ENCODE measurements at places on chromosomes 6 and 20.

GRCh38 chr6:127725821-127726220 lies 148.8 kb downstream of the C6orf58 start:
- no peak for DNase-seq

- DNase-seq: no peak
These were observed 8.0 kb downstream of the NKX2-4 start for GRCh38 chr20:21389368-21389767.

DNA sequence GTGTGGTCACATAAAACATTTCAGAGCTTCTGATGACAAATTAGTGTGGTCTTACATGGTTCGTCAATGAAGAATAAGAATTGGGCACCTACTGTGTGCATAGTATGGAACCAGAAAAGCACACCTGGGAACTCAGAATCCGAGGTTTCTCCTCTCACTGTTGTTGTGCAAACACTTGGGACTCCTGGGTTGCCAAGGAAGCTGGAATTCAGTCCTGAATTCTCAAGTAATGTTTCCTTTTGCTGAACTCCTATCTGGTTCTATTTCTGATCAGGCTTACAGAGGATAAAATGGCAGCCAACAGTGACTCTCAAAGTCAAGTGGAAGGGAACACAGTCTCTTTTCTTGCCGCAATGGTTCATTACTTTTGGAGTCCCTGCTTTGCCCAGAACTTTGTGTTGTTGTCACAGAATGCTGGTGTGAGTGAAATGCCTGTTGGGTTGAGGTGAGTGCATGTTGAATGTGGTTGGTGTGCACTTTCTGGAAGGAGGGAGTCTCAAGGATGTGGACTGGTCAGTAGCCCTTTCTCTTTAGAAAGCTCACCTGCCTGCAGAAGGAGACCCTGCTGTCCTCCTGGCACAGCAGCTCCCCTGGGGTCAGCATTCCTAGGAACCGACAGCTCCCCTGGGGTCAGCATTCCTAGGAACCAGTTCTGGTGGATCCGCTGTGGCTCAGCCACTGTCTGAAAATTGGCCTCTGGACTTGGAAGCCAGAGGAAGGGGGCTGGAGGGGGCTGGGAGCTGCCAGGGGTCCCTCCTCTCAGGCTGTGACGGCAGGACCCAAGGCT lies 1.4 kb downstream of the UNC93A start:
- DNase-seq: no peak

DNA sequence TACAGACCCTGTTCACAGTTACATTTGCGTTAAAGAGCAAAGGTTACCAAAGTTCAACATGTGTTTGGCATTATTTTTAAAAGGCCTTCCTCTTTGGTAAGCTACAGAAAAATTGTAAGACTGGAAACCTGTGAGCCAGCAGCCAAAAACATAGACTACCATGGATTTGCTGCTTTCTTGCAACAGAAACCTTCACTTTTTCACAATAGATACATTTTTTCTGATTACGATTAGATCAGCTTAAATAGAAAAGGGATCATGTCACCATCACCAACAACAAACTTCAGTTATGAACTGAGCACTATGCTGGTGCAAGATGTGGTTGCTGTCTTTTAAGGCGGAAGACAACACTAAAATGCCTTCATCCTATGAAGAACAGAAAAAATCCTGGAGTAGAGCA lies 112.3 kb upstream of the MARCKS start:
- DNase-seq: no peak

DNA sequence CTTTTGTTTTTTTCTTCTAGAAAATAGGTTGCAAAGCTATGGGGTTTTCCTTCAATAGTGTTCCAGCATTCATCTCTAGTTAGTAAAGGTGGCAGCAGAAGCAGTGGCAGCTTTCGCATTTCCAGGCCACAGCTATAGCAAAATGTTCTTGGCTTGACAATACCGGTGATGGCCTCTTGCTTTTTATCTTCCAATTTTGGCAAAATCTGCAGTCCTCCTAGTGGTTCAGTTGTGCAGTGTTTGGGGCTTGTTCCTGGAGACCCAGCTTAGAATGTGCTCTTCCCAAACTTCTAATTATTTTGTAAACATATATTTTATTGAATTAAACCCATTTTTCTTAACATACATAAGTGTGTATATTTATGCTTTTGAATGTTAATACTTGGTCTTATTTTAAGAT lies 370.6 kb upstream of the MAN1A1 start:
- DNase-seq: no peak

GRCh38 chr6:10351791-10352190 lies 63.1 kb downstream of the TFAP2A start:
- no peak for DNase-seq

DNA sequence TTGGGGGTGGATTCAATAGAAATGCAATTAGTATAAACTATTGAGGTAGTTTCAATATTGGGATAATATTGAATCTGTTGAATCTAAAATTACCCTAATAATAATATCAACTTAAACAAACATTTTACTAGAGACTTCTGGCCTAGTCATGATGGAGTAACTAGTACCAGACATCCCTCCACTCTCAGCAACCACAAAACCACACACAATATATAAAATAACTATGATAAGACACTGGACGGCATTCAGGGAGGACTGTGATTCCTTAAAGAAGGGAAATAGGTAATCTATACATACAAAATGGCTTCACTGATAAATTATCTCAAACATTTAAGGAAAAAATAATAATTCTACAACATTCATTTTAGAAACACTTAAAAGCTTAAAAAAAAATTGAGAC lies 38.9 kb upstream of the TMEM14A start:
- no peak for DNase-seq

DNA sequence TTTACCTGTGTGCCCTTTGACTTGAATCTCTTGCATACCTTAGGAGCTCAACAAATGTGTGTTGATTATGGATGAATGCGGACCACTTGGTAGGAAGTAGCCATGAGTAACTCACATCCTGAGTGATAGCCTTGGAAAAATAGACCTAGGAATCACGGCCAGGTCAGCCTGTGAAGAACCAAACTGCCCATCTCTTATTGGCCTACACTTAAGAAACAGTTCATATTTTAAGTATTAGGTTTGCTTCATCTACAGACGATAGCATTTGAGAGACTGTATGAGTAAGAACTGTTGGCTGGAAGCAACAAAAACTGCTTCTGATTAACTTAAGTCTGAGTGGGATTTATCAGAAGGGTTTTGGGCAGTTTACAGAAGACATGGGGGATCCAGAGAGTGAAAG lies 320.1 kb upstream of the PRND start:
- DNase-seq: no peak

DNA sequence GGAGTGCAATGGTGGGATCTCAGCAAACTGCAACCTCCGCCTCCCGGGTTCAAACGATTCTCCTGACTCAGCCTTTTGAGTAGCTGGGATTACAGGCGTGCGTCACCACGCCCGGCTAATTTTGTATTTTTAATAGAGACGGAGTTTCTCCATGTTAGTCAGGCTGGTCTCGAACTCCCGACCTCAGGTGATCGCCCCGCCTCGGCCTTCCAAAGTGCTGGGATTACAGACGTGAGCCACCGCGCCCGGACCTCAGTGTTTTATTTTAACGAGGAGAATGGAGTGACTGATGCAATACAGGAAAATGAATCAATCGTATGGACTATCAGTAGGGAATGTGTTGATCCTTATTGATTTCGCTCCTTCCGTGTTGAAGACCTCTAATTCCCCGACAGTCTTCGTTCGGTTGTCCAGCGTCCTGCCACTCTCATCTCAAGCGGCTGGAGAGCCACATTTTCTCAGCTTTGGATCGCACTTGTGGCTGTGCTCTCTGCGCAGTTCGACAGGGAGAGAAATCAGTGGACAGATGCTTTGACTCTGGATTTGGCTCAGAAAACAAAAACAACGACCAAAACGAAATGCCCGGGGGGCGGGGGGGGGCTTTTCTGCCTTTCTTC lies 166.2 kb downstream of the TRIM27 start:
- DNase-seq: no peak

DNA sequence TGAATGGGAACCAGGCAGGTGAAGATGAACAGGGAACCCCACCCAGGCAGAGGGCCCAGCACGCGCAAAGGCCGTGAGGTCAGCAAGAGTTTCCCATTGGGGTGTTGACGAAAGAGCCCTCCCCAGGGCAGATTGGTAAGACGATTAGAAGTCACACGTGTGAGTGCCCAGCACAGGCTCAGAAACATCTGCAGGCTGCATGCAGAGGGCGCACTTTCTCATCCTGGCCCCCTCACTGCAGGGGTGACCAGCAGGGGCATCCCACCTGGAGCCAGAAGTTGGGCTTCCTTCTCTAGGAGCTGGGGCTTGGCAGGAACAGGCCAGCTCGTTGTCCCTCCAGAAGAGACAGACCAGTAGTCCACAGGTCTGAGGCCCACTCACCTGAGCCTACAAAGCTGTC lies 38.4 kb downstream of the VSTM2L start:
- no peak for DNase-seq

DNA sequence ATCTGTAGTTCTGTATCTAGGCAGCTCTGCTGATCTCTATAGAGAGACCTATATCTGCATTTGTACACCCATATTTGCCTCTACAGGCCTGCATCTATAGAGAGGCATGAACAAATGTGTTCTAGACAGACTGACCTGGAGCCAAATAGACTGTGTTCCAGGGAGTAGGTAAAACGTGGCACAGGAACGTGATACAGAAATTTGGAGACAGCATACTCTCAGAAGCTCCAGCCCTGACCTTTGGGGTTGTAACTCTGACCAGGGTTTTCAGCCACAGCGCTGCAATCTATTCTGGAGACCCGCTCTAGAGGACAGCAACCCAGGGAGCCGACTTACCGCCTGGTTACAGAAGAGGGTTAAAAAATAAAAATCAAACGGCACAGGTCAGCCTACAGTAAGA lies 983 bp downstream of the RBBP9 start:
- DNase-seq: no peak

- DNase-seq: no peak
These were observed 26.9 kb upstream of the VEGFA start for GRCh38 chr6:43742931-43743632.

- DNase-seq: no peak
These were observed 85.9 kb downstream of the SMLR1 start for GRCh38 chr6:130913120-130913519.

- DNase-seq: no peak
These were observed 12.5 kb upstream of the RNF217 start for GRCh38 chr6:124949706-124950105.

- no peak for DNase-seq
These were observed 25.5 kb downstream of the RNF144B start for GRCh38 chr6:18412644-18413043.

DNA sequence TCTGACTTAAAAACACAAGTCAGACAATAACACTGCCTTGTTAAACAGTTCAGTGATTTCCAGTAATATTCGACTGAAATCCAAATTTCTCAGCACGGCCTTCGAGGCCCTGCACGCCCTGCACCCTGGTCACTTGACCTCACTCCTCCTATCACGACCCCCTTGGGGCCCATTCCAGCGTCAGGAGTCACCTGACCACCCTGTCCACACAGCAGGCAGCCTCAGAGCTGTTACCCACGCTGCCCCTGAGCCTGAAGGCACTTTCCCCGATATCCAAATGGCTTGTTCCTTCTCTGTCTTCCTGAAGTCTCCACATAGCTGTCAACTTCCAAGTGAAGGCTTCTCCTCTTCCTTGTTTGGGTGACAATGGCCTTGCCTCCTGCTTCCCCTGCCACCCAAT lies 33.1 kb upstream of the SMOC2 start:
- no peak for DNase-seq

DNA sequence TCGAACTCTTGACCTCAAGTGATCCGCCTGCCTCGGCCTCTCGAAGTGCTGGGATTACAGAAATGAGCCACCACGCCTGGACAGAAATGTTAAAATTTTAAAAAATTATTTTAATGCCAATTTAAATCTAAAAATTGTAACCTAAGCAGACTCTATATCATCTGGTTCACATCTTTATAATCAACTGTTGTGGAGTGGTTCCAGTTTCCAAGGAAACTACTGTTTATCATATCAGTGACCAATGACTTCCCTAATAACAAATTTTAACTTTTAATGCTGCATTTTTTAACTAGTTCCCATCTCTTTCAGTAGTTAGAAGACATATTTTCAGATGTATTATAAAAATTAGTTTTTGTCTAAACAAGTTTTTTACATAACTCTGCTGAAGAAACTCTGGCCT lies 5.2 kb upstream of the BTN3A2 start:
- no peak for DNase-seq

DNA sequence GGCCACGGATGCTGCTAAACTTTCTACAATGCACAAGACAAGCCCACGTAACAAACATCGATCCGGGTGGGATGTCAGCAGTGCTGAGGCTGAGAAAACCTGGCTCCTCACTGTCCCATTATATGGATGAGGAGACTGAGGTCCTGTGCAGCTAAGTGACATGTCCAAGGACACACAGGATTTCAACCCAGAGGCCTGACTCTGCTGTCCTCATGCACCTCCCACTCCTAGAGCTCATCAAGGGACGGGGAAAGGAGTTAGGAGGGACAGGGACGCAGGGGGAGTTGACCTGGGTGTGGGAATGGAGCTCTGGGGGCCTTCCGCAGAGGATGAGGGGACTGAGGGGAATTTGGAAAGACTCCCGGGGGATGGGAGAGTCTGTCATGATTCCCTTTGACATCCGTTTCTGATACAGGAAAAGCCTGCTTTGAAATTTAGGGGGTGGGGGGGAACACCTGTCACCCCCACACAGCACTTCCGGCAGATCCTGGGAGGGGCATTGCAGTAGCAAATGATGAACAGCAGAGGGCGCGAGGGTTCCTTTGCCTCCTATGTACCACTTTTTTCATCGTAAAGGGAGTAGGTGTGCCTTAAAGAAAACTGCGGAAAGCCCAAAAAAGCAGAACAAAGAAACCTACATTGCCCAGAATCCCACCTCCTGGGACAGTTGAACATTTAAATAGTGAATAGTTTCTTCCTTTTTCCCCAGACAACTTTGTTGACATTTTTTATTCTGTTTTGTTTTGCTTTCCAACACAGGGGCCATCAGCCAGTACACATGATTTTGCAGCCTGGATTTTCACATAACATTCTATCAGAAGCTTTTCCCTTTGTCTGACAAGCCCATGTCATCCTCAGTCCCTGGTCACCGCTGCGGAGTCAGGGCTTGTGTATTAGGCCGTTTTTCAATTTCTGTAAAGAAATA lies 48.6 kb downstream of the SLC2A10 start:
- DNase-seq: peak; percentile 26

DNA sequence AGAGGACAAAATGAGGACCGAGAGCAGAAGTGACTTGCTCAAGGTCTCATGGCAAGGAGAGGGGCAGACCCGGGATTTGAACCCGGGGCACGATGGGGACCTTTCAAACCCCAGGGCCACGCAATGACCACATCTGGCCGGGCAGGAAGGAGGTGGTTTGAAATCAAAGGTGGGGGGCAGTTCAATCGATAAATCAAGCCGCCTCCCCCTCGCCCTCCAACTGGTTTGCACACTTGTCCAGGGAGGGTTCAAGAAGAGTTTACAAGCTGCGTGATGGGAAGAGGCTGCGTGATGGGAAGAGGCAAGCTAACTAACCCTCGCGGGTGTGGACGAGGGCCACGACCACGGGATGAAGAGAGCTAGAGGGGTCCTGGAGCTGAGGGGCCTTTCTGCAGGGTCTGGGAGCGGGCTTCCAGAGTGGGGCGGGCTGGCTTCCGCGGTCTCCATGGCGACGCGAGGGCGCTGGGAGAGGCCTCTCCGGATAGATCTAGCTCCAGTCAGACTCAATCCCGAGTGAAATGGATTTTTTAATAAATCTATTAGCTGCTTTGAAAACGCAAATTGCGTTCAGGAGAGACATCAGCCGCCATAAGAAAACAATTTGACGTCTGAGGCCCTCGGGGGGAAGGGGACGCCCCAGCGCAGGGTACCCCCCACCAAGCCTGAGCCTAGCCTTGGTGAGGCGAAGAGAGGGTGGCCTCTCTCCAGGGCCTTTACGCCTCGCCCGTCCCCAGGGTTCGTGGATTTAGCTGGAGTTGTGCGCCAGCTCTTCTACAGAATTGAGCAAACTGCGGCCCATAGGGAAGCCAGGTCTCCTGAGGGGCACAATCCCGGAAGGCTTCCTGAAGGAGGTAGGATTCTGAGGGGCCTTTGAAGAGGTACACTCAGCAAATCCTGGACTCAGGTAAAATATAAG lies 143.9 kb downstream of the GRM4 start:
- DNase-seq: no peak

All from activated CD4-positive, alpha-beta T cell treated with anti-CD3 and anti-CD28 coated beads, Interleukin-2, amount 50 U/mL, for 24 hours (primary cell).